Activated T-cell treated with anti-CD3 and anti-CD28 coated beads for 24 hours (primary cell): ENCODE measurements at places on chromosomes 2 and 18.
A peak's percentile ranks its signal among the peaks of the same experiment; 100 is the strongest.

DNA sequence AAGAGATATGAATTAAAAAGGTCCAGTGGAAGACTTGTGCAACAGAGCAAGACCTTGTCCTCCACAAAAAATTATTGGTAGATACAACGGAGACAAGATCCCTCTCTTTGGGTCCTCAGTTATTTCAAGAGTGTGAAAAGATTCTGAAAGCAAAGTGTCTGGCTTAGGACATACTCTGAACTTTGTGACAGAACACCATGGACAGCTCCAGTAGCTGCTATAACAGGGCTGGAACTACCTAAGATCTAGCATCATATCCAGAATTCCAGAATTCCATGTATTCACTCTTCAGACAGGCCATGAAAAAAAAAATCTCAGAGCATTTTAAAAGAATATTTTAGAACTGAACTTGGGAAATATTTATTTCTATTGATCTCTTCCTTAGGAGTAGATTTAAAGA, 74.8 kb upstream of the ZBTB14 start:
- DNase-seq, result no peak

DNA sequence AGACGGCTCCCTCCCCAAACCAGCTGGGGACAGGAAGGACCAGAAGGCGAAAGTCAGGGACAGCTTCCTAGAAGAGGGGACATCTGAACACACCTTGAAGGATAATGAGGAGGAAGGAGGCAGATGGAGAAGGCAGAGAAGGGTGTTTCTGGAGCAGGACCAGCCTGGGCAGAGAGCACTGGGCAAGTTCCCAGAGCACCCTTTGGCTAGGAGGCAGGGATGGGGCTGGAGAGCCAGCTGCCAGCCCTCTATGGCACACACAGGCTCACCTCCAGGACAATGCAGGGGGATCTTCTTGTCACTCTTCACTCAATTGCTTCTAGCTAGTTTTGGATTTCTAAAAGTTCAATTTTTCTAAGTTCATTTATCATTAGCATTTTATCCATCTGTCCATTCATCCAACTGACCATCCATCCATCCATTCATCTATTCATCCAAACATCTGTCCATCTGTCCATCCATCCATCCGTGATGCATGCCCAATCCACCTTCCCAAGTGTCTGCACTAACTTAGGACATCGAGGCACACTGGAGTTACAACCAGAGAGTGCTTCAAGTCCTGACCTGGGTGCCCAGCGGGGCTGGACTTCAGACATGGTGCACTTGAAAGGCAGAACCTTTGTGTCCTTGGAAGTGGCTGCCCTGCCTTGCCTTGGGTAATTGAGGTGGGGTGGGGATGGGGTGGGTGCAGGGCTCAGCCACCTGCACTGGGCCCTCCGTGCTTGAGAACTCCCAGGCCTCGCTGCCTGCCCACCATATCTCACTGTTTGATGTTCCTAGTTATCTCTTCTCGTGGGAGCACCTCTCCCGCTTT, 42.5 kb downstream of the INHBB start:
- no peak for DNase-seq

GRCh38 chr18:50277942-50278341, 3.4 kb downstream of the MBD1 start:
- no peak for DNase-seq

GRCh38 chr2:94890234-94890633, 19.0 kb downstream of the TEKT4 start:
- DNase-seq, result no peak

DNA sequence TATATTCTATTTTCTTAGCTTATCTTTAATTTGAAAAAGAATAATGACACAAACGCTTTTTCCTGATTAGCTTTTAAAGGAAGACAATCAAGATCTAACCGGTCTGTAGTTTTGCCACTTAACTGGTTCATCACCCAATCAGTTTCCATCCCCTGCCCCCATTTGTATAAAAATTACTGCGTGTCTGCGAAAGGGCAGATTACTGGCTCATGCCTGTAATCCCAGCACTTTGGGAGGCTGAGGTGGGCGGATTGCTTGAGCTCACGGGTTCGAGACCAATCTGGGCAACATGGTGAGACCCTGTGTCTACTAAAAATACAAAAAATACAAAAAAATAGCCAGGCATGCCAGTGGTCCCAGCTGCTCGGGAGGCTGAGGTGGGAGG, 2.4 kb downstream of the CEBPZOS start:
- DNase-seq, result no peak

- no peak for DNase-seq
These were observed 364.4 kb downstream of the RND3 start for GRCh38 chr2:150122871-150123613.

DNA sequence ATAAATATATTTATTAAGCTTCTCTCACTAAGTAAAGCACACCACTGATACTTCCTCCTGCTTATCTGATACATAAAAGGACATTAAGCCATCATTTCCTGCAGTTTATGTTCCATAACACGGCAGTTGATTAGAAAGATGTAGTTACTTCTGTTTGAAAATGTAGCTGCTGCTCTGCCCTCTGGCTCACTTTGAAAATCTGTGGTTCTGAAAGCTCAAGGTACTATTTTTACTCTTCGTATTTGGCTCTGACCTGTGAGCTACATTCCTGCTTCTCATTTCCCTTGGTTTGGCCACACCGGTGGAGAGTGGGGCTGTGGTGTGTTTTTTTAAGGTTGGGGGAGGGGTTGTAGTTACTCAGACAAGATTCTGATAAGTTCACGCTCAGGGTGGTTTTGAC, 12.8 kb upstream of the TTN start:
- no peak for DNase-seq

GRCh38 chr2:226977775-226978190, 141.9 kb downstream of the RHBDD1 start:
- no peak for DNase-seq

- DNase-seq, result peak; percentile 38
These were observed 28.0 kb downstream of the PNO1 start for GRCh38 chr2:68185541-68186164.

GRCh38 chr2:162002623-162003235, 71.3 kb downstream of the DPP4 start:
- DNase-seq, result no peak

GRCh38 chr2:162782138-162782537, 56.4 kb downstream of the KCNH7 start:
- no peak for DNase-seq

GRCh38 chr2:157336137-157337010, 10.8 kb upstream of the ERMN start:
- DNase-seq, result peak; percentile 33

DNA sequence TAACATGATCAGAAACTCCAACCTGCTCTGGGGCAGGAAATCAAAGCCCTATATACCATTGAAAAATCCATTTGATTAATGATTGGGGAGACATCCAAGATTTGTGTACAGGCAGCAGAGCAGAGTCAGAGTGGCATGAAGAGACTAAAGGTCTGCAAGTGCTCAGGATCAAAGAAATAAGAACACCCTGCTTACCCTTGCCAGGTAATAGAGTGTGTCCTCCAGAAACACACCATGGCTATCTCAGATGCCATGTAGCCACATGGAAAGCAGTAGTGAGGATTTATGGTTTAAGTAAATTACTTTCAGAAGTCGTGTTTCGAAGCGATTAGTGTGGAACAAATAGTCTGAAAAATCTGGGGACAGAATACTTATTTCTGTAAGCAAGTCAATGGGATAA, 592.9 kb downstream of the SUCLG1 start:
- DNase-seq, result no peak

- DNase-seq, result no peak
These were observed 331.9 kb upstream of the GULP1 start for GRCh38 chr2:187959821-187960220.

DNA sequence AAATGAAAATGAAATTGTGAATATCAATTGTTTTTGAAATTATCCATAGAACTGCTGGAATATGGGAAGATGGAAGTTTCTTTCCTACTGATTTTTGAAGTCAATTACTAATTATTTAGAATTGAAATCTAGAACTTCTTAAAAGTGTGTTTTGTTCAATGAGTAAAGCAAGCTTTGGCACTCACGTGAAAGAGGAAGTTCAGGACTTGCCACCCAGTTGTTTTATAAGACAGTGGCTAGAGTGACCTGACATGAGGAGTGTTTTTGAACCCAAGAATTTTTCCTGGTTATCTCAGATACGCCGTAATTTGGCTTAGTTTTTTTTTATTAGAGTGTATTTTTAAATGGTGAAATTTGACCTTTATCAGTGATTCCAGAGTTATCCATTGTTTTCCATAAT, 3.5 kb downstream of the MXD1 start:
- no peak for DNase-seq

DNA sequence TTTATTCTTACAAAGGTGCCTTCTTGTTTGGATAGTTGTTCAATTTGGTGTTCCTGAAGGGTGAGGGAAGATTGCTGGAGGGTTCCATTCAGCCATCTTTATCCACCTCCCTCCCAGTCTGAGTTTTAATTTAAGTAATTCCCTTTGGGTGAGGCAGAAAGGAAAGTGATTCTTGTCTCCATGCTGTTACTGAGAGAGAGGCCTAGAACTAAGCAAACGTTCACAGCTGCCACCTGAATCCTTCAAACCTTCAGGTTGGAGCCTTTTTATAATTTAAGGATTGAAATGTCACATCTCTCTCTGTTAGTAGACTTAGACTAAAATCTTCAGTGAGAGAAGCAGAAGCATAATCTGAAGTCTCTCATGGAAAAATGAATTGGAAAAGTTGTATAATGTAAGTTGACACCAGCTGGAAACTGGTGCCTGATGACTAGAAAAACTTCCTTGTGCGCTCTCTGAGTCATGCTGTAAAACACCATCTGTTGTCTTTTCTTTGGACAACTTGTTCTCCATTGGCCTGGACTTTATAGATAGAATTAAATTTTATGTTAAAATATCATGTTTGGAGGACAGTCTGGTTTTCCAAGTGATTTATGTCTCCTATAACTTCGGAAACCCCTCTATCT, 14.6 kb downstream of the STRADB start:
- no peak for DNase-seq

GRCh38 chr2:7878786-7879482, 802.9 kb upstream of the ID2 start:
- no peak for DNase-seq

DNA sequence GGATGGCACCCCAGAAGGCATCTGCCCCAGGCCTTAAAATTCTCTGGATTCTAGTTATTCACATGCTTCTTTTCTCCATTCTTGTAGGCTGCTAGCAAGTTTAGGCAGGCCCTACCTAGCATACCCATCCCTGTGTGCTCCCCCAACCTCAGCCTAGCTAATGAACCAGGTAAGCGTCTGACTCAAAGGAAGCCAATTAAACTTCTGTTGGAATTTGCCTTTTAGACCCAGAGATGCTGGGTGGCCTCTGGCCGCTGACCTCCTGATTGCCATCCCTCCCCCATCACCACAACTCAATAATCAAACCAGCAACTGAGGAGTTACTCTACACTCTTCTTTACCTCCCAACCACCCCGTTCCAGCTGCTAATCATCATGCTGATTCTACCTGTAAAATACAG, 19.0 kb upstream of the CEP68 start:
- no peak for DNase-seq

DNA sequence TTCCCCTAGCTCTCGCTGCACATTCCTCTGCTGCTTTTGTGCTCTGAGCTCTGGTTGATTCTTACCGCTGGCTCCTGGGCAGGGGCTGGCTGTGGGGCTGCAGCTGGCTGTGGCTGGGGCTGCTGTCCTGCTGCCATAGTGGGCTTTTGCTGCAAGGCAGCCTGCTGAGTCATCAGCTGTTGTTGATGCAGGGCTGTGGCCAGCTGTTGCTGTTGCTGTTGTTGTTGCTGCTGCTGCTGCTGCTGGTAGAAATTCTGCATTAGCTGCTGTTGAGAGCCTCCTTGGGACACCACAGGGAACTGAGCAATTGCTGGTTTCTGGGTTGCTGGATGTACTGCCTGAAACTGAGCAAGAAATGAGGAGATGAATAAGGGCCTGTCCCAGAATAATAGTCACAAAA, 77.2 kb upstream of the NFU1 start:
- no peak for DNase-seq

GRCh38 chr2:134406736-134407135, 152.9 kb downstream of the MGAT5 start:
- no peak for DNase-seq

DNA sequence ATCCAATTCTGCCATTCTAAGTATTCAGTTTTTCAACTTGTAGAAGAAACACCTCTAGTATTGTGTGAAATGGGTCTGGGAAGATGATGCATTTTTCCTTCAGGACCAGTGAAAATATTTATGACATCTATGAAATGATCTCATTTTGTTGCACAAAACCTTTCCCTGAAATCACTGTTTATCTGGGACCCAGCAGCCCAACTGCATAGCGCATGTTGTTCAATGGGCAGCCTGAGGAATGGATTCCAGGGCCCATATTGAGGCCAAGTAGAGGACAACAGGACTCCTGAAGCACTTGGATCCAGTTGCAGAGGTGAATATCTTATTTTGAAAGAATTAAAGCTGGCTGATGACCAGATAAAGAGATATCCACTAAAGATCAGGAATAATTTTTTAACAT, 7.3 kb downstream of the RBMS1 start:
- DNase-seq, result no peak
